ENCODE measurements at places on chromosomes 3 and 15.
A peak's percentile ranks its signal among the peaks of the same experiment; 100 is the strongest.

DNA sequence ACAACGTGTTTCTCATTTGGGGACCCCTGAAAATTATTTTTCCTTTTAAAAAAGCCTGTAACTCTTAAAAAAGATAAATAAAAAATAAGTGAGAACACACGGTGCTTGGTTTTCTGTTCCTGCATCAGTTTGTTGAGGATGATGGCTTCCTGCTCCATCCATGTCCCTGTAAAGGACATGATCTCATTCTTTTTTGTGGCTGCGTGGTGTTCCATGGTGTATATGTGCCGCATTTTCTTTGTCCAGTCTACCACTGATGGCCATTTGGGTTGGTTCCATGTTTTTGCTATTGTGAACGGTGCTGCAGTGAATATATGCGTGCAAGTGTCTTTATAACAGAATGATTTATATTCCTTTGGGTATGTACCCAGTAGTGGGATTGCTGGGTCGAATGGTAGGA lies 2.3 kb downstream of the TSPAN3 start:
- no peak for DNase-seq

DNA sequence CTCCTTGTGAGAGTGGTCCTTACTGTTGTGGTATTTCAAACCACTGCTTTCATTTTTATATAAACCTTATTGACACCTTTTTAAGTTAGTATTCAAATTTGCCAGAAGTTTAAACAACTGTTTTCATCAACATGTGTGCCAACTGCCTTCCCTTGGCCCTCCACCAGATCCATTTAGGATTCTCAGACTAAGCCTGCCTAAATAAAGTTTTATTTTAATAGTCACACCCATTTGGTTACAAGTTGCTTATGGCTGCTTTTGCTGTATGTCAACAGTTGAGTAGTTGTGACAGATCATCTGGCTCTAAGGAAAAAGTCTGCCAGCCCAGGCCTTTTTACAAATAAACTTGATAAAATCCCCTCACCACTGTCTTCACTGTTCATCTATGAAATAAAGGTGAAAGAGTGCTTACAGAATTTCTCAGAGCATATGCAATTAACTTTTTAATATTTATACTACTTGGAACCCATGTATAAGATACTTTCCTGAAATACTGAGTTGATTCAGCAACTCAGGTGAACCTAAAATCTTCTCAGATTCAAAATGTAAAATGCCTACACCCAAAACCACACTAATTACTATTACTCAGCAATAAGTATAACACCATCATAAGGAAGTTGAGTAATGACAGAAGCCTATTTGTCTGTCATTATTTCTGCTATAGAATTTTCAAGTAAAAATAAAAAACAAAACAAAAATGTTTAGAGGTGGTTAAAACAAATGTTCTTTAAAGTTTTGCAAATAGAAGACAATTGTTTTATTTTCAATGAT lies 35.1 kb downstream of the PEAK1 start:
- DNase-seq, result no peak

DNA sequence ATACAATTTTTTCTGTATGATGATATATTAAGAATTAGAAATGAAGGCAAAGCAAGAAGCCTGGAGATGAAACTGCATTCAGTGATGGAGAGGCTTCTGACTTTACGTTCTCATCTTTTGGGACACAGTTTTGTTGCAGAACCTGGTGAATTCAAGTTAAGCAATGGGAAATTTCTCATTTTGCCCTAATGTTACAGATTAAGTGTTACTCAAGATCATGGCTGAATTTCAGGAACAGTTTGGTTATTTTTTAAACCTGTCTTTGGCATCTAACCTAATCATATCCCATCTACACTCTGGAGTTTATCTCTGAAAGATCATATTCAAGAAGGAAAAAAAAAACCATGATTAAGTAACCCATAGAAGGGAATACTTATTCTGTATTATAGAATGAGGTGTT lies 6.0 kb downstream of the NIT2 start:
- no peak for DNase-seq

GRCh38 chr3:83454353-83454752 lies 1504.4 kb upstream of the CADM2 start:
- no peak for DNase-seq

DNA sequence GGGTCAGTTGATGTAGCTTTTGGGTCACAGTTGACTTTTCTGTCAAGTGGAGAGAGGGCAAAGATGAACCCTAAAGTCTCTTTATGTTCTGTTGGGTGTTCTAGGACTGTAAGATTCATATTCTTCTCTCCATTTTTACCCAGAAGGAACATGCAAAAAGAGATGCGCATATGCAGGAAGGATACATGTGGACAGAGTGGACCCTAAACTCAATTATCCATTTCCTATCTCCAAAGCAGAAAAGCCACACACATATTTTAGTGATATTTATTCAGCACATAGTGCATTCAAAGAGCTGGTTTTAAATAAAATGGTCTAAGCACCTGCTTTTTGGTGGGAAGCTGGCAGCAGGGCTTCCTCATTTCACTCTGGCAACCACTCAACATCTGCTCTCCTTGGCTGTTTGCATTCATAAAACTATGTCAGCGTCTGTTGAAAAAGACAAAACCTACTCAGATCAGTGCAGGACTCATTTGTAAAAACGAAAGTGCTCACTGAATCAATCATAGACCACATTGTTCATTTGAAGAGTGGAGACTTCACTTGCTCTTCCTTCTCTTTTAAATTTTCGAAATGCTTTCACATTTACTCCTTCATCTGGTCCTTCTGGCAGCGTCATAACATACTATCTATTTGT lies 96.6 kb downstream of the SEMA6D start:
- no peak for DNase-seq

- DNase-seq, result no peak
Measured at GRCh38 chr15:90553248-90553745, 23.6 kb downstream of the CRTC3 start.

DNA sequence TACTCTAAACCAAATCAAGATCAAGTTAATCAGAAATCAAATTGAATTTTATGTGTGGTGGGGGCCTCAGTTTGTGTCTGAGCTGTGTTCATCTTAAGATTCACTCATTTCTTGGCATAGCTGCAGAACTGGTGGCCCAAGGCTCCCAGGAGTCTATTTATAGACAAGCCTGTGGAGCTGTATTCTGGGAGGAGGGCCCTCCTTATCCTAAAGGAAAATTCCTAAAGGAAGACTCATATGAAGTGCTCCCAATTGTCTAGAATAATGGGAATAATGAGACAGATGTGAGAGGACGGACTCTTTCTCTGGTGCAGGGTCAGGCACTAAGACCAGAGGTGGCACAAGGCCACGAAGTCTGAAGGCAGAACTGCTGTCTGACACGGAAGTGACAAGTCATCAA lies 38.9 kb downstream of the C3orf85 start:
- DNase-seq, result no peak

DNA sequence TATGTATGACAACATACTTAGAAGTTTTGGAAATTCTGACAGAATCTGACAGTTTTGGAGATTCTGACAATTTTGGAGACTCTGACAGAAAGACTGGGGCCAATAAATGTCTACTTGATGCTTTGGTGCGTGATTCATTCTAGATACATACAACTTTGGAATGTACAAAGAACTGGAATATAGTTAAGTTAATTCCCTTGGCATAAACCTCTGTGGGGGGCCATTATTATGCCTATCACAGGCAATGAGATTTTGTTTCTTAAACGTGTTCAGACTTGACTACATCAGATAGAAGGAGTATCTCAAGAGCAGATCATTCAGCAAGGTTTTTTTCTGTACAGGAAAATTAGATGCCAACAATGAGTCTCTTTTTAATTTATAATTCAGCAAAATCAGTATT lies 617.6 kb upstream of the ZNF717 start:
- no peak for DNase-seq

DNA sequence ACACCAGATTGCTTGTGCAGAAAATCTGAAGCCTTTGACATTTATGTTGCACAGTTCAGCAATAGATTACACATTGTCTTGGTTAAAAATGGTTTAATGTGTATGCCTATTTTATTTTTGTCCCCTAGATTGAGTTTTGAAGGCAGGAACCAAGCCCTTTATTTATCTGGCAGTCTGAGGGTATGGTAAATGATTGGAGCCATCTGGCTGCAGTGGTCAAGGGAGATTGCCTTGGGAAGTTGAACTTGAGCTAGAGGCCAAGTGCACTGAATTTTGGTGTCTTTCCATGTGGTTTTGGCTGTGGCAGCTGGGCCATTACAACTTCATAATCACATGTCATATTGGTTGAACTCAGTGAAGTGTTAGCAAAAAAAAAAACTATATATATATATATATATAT lies 248.7 kb upstream of the C2CD4B start:
- DNase-seq, result no peak

- no peak for DNase-seq
Measured at GRCh38 chr15:34064438-34064837, 25.4 kb upstream of the AVEN start.

GRCh38 chr3:152405915-152406802 lies 137.4 kb downstream of the MBNL1 start:
- no peak for DNase-seq

- no peak for DNase-seq
Measured at GRCh38 chr3:46643701-46644100, 31.4 kb downstream of the FAM240A start.

DNA sequence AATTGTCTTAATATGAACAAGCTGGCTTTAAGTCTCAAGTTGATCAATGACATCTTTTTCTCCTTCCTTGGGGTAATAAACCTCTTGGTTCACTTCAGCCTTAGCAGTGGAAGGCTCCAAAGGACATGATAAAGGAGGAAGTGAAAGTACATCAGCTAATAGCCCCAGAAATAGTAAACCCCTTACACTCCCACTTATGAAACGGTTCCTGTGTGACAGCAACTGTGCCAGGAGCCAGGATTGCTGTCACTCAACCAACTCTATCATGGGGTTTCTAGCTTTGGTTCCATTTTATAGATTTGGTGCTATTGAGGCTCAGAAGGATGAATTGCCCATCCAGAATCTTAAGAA lies 216.7 kb downstream of the ABHD5 start:
- no peak for DNase-seq

- no peak for DNase-seq
Measured at GRCh38 chr3:21919383-21919782, 168.4 kb upstream of the ZNF385D start.

DNA sequence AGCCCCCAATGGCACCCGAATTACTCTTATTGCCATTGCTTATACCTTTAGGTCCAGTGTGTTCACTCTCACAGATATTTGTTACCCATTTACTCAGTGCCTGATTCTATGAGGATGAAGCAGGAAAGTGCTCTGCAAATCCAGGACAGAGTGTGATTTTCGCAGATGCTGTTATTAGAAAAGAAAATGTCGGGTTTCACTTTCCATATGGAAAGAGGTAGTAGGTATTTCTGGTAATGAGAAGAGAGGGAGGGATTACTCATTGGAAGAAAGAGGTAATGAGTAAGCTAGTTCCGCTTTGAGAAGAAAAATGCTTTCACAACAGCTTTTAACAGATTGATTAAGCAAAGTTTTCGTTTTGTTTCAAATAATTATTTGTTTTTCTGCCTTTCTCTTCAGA lies 336.3 kb upstream of the CFAP20DC start:
- DNase-seq, result no peak

GRCh38 chr15:31977812-31978661 lies 52.3 kb upstream of the CHRNA7 start:
- DNase-seq, result peak; percentile 48

DNA sequence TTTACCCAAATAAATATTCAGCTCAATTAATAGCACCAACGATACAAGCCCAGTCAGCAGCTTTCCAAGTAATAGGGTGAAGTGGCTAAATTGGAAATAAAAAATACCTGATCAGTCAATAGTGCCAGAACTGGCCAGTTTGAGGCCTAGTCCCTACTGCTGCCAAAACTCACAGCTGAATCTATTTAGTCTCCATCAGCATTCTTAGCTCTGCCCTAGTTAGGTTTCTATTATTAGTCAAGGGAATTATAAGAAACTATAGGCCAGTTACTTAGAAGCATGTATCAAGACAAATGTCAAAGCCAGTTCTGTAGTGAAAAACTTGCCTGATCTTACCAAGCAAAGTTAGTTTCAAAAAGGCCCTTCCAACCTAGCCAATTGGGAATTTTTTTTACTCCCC lies 146.2 kb upstream of the ZBTB20 start:
- DNase-seq, result no peak

DNA sequence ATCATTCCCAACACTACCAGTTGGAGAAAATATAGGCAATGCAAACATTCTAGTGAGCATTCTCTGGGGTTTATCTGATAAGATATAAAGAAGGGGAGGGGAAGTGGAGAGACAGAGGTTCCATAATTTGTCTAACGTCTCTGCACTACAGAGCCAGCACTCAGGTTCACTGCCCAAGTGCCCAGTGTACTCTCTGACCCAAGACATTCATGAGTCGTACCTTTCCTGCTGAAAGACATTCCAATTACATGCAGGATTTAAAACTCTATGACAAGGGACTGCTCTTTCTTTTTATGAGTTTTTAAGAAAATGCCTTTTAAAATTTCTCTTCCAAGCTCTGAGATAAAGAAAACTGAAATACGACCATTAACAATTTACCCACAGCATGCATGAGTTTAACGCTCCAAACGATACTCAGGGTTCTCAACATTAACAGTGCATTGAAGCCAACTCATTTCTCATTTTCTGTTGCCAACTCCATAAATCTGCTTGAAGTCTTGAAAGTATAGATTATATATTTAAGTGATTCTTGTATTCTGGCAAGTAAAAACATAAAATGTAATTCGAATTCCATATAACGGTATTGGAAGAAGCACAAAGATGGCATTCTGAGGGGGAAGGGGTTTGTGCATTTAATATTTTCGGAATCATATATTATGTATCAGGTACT lies 193.4 kb downstream of the SUCLG2 start:
- DNase-seq, result no peak

- DNase-seq, result no peak
Measured at GRCh38 chr15:62133141-62133540, 31.9 kb downstream of the C2CD4B start.

GRCh38 chr3:183555541-183556081 lies at the start of gene KLHL6:
KLHL6 (minus strand) TSS chr3:183555706; CDS start chr3:183555653, 53 bp downstream.
- DNase-seq, result peak; percentile 33

- peak; percentile 93 for DNase-seq
Measured at GRCh38 chr3:72270072-72270681, 485.2 kb upstream of the PROK2 start.

GRCh38 chr3:35654476-35654875 lies 15.2 kb downstream of the ARPP21 start:
- DNase-seq, result no peak

- DNase-seq, result no peak
Measured at GRCh38 chr15:65653341-65653740, 31.6 kb downstream of the SLC24A1 start.

- no peak for DNase-seq
Measured at GRCh38 chr15:69319384-69320375, 21.0 kb downstream of the PAQR5 start.

GRCh38 chr3:13812034-13812471 lies 67.8 kb downstream of the WNT7A start:
- no peak for DNase-seq

DNA sequence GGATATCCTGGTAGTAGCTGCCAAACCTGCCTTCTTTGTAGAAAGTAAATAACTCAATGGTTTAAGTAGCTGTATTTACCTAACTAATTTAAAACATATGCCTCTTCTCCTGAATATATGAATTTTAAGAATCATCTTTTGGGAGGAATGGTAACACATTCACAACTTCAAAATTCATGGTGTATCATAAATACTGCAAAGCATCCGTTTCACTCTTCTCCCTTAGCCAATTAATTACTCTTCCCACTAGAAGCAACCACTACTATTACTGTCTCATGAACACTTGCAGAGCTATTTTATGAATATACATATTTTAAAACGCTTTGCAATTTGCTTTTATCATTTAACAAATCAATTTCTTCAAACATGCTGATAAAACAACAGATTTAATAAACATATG lies 59.0 kb upstream of the USP50 start:
- DNase-seq, result no peak

Data from small intestine (tissue), 16 donors.